Stimulated activated CD4-positive, alpha-beta T cell treated with anti-CD3 and anti-CD28 coated beads, Interleukin-1b, Interleukin-23, amount 100 ng/mL, for 24 hours (primary cell): ENCODE measurements at places on chromosomes 6 and 20.

DNA sequence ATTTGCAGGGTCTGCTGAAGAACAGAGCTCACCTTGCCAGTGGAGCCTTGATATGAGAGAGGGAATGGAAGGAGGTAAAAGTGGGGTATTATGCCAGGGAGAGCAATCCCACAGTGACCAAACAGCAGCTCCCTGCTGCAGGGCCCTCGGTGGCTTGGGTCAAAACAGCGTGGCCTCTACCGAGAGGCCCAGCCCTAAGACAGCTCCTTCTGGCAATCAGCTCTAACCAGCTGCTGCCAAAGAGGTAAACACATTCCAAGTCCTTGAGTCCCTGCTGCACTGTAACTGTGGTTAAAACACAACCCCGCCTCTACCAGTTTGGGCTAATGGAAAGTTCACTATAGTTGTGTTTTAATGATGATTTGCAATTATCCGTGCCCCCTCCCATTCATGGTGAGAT is 1.4 kb upstream of the DAAM2 start:
- DNase-seq: no peak

DNA sequence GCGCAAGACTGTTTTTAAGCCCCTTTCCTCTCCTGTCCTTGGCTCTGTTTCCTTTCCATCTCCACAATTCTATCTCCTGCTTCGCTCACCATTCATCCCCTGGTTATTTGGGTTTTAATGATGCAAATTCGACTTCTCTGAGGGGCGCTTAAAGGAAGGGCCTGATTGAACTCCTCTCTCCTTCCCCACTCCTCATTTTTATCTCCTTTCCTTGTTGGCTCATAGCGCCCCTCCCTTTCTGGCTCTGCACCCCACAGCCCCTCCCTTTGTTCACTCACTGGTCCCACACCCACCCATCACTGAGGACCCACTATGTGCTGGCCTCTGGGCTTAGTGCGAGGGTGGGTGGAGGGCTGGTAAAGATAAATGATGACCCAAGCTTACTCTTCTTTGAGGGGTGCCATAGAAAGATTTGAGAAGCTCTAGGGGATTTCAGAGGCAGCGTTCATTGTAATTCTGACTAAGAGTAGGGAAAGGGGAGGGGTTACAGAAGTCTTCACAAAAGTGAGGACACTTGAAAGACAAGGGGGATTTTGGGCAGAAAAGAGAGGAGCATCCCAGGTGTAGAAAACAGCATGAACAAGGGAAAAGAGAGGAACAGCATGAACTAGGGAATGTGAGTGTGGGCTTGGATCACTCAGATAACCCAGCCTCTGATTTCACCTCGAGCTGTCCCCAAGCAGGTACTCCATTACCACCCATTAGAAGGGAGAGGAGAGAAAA is 507.8 kb downstream of the CD83 start:
- no peak for DNase-seq

DNA sequence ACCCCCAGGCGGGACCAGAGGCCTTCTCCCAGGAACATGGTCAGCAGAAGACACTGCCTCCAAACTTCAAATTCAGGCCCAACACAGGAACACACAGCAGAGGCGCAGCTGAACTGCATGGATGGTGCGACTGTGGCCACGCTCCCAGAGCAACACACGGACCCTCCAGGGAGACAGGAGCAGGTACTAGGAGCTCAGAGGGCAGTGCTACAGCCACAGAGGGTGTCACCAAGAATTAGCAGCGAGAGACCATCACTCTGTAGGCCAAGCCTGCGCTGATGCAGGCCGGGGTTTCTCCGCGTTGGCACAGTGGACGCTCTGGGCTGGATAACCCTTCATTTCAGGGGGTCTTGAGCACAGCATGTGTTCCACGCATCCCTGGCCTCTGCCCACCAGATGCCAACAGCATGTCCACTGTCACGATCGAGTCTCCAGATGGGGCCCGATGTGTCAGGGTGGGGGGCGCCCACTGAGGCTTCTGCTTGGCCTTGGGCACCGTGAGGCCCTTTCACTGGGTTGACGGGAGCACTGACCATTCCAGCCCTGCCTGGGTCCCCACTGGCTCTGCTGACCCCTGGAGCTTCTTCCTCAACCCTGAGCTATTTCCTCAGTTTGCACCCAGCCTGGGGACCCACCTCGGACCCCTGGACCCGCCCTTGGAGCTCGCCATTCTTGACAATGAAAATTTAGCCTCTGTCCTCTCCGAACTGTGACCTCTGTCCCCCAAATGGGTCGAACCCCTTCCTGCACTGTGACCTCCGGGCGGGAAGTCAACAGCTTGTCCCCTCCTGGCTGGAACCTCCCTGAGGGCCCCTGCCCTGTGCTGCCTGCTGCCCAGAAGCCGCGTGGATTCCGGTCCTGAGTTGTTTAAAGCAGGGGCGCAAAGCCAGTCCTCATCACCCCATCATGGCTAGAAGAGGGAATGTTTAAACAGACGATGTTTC is 239.4 kb downstream of the DLL1 start:
- DNase-seq: no peak

DNA sequence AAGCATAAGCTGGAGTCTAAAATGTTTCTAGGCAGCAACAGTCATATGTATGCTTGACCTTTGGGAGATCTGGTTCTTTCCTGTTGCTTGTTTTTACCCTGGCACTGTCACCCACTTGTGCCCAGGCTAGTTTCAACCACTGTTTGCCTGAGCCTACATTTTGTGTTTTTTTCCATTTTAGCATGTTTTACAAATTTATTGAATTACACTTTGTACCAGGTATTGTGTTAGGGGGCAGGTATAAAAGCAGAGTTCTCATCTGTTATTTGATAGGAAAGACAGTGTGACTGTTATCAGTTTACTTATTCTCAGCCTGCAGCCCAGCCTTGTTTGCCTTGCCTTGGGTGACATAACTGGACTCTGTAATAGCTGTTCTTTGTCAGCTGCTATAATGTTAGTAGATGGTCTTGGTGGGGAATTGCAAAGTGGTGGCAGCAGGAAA is 147.0 kb downstream of the CDKAL1 start:
- DNase-seq: no peak

DNA sequence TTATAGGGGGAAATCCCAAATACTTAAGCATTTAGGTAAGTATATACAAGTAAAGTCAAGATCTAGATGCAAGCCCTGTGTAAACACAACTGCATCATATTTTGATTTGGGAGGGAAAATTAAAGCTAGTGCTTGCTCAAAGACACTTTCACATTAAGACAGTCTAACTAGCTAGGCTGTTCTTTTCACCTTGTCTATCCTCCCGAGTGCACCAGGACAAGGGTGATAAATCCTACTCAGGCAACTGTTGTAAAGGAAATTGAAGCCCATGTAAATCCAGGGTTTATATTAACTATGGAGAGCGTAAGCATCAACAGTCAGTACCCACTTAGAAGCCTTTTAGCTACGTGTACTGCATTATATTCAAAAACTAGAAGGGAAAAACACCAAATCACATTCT is 19.3 kb upstream of the BACH2 start:
- no peak for DNase-seq

GRCh38 chr20:64041040-64041780 is 5.2 kb downstream of the C20orf204 start:
- no peak for DNase-seq
